ENCODE measurements at places on chromosomes 1 and 21.

GRCh38 chr1:161119092-161119903 lies 1.4 kb downstream of the NIT1 start:
- no peak for DNase-seq

DNA sequence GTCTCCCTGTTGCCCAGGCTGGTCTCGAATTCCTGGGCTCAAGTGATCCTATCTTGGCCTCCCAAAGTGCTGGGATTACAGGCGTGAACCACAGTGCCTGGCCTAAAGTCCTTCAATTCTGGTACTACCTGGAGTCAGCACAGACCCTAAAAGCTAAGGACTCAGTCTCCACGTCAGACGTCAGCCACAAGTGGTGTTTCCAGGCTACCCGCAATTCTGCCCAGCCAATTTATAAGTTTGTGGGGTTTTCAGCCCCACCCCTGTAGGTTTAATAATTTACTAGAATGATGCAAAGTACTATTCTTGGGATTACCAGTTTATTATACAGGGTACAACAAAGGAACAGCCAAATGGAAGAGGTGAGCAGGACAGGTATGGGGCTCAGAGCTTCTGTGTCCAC lies 10.6 kb upstream of the DIP2A start:
- DNase-seq, result no peak

GRCh38 chr1:67060811-67061218 lies 6.9 kb upstream of the SLC35D1 start:
- no peak for DNase-seq

DNA sequence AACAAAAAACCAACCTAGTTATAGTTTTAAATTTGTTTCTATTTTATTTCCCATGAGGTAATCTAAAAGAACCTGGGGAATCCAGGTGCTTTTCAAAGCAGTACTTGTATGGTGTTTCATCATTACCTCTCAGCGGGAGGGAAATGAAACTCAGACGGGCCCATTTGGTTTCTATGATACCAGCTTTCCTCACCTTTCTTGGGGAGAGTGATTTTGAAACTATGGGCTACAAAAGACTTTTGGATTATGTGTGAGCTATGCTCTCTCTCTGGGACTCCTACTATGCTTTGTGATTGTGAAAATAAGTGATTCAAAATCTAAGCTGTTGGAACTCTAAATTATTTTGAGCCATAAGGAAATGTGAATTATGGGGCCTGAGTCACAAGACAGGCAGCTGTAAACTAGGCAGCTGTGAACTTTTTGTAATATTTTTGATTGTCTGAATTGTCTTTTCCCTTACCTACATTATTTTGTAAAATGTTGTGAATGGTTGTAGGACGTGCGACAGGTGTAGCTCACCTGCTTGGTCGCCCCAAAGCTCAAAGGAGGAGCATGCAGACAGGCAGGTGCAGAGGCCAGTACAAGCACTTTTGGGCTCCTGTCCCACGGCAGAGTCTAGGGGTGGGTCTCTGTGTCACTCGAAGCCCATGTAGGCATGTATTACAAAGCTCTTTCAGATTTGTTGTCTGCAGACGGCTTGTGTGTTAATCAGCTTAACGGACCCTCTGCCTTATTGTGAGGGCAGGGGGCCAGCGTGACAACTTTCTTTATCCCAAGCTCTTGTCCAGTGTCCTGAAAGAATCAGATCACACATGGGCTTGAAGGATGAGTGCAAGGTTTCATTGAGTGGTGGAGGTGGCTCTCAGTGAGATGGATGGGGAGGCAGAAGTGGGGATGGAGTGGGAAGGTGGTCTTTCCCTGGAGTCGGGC lies 64.8 kb upstream of the BACH1 start:
- no peak for DNase-seq

DNA sequence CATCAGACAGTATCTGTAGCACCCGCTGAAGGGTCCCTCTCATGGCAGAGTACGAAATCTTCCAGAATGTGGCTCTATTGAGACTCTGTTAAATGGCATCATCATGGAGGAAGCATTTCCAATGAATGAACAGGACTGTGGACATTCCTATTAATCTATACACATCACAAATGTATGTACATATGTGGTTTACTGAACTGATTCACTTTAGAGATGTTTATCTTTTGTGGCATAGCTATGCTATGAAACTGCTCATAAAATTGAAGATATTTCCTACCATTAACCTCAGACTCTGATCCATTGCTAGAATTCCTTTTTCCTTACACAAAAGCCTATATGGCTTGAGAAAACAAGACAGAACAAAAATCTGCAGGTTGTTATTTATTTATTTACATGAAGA lies 259.6 kb upstream of the RRP15 start:
- DNase-seq, result no peak

- no peak for DNase-seq
Observed at GRCh38 chr1:109782514-109782913, 18.8 kb upstream of the EPS8L3 start.

GRCh38 chr1:41963636-41964035 lies 44.9 kb upstream of the HIVEP3 start:
- DNase-seq, result no peak

- DNase-seq, result no peak
Observed at GRCh38 chr1:155206891-155207805, 549 bp downstream of the THBS3 start.

DNA sequence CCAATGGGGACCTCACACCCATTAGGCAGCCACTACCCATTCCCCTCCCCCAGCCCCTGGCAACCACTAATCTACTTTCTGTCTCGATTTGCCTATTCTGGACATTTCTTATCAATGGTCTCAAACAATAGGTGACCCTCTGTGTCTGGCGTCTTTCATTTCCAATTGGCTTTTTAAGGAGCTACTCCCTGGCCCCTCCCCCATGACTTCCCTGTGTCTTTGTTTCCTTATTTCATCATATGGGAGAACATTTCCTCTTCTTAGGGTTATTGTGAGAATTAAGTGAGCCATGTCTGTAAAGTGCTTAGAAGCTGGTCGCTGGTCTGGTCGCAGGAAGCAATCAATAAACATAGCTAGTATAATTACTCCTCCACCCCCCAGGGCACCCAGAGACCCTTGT lies 80.9 kb downstream of the SPSB1 start:
- DNase-seq, result no peak

Data from urinary bladder (tissue), 4 donors.